NCI-H187 (cell line): ENCODE measurements at places on chromosomes 6 and 20.

DNA sequence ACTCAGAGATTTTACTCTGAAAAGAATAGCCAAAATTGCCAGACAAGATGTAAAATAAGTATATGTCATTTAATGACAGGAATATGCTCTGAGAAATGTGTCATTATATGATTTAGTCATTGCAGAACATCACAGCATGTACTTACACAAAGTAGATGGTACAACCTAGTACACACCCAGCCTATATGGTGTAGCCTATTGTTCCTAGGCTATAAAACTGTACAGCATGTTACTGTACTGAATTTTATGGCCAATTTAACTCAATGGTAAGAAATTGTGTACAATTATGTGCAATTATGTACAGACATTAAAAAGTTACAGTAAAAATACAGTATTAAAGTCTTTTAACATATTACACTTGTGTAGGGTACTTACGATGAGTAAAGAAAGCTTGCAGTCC, 311.9 kb upstream of the EPHA7 start:
- DNase-seq: no peak

DNA sequence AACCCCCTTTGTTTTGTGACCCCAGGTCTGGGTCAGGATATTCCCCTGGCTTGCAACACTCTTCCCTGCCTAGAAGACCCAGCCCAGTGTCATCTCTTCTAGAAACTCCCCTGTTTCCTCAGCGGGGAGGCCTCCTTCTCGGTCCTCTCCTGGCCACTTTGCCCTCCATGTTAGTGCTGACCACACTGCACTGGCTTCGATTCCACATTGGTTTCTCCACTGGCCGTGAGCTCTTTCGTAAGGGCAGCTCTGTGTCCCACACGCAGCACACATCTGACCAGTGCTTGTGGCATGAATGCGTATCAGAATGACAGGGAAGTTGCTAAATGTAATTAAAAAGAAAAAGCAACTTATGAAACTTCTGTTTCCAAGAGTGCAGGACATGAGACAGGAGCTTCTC, 49.4 kb upstream of the FNDC1 start:
- DNase-seq: no peak

GRCh38 chr20:57089699-57090144, 176.7 kb downstream of the BMP7 start:
- DNase-seq: peak; percentile 43

GRCh38 chr6:111306104-111306888, 176.7 kb downstream of the REV3L start:
- DNase-seq: no peak

GRCh38 chr6:162750776-162751175, 23.0 kb downstream of the PACRG start:
- no peak for DNase-seq

DNA sequence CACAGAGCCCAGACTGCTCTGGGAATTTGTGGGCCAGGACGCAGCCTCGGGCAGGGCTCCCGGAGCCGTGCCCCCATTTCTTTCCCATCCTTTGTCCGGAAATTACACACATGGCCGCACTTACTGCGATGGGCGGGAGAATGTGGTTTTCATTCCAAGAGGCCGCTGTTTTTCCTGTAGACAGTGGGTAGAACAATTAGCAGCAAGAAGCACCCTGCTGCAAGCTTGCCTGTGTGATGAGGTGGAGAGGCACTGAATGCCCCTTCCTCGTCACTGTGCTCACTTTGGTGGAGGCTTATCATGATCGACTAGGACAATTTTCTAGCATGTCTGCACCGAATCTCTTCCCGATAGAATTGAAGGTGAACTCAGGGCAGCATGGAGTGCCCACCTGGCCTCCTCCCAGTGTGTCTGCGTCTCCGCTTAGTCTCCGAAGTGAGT, 102.8 kb downstream of the DACT2 start:
- DNase-seq: no peak

DNA sequence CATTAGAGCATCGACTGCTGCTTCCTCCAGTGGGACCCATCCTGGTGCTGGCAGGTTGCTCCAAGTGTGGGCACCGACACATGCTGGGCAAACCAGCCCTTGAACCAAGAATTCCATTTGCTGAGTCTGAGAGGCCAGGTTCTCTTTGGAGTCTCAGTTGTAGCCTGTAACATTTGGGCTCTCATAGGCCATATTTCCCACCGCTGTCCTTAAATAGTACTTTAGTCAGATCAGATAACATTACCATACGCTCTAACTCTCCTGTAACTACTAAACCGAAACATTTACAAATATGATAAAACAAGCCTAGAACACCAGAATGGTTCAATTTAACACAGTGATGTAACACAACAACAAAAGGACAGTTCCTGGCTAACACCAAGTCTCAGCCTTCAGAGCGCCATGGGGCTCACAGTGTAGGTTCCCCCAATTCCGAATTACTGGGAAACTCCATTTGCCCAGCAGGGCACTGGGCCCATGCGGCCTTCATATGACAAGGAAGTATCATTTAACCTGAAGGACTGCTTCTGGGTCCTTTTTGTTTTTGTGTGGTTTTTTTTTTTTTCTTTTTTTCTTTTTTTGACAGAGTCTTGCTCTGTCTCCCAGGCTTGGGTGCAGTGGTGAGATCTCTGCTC, 28.4 kb upstream of the CD93 start:
- no peak for DNase-seq

GRCh38 chr6:157865249-157865648, 42.2 kb downstream of the SNX9 start:
- no peak for DNase-seq

DNA sequence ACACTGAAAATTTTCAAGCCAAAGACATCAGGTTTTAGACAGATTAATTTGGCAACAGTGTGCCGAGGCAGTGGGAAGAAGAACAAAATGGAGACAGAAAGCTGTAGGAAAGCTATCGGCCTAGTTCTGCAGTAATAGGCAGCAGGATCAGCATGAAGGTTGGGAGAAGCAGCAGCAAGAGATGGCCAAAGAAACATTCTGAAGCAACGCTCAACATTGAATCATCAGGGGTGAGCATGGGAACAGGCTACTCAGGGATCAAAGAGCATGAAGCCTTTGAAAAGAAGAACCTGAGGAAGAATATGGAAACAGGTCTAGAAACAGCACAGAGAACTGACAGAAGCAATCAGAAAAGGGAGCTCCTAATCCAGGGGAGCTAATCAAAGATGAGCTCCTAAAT, 7.1 kb upstream of the DST start:
- DNase-seq: no peak

DNA sequence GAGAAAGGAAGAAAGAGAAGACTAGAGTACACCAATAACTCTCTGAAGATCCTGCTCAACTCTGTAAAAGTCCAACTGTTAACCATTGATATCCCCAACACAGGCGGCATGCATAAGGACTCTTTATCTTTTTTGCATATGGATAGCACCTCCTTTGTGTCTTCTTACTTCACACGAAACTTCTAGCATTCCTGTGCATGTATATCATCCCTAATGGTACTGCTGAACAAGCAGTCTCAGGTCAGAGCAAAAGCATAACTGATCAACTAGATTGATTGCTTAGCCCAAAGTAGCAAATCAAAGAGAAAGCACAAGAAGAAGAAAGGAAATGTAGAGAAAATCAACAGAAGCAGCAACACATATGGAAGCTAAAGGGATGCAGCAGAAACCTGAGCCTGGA, 234.4 kb downstream of the SYNE1 start:
- DNase-seq: no peak

DNA sequence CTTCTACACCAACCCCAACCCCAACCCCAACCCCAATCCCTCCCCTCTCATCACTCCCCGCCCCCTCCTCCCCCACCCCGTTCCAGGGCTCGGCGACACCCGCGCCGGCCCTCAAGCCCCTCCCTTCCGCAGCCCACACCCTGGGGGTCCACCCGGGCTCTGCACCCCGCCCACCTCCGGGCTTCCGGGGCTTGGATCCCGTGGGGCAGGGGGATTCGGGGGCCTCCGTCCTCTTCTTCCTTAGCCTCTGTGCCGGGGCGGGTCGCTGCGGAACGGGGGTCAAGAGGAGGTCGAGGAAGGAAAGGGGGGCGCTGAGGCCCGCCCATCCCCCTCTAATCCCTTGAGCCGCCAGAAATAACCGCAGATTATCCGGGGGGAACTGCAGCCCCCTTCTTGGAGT, 690 bp downstream of the TULP1 start:
- DNase-seq: no peak

- no peak for DNase-seq
Observed at GRCh38 chr6:169078399-169079145, 175.1 kb downstream of the THBS2 start.

DNA sequence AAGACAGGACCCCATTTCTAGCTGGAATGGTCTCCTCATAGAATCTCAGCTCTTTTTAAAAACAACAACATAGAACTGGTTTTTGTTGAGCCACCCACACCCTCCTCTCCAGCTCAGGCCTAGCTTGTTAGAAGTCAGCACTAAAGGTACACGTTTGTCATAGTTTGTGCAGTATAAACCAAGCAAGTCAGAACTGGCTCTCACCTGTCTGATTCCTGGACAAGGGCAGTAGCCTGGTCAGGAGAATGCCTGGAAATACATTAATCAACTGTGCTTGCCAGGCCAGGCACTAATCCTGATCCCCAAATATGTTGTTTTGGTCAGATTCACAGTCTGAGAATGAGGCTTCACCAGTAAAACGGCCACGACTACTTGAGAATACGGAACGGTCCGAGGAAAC, 296.7 kb downstream of the ZFAND3 start:
- no peak for DNase-seq

DNA sequence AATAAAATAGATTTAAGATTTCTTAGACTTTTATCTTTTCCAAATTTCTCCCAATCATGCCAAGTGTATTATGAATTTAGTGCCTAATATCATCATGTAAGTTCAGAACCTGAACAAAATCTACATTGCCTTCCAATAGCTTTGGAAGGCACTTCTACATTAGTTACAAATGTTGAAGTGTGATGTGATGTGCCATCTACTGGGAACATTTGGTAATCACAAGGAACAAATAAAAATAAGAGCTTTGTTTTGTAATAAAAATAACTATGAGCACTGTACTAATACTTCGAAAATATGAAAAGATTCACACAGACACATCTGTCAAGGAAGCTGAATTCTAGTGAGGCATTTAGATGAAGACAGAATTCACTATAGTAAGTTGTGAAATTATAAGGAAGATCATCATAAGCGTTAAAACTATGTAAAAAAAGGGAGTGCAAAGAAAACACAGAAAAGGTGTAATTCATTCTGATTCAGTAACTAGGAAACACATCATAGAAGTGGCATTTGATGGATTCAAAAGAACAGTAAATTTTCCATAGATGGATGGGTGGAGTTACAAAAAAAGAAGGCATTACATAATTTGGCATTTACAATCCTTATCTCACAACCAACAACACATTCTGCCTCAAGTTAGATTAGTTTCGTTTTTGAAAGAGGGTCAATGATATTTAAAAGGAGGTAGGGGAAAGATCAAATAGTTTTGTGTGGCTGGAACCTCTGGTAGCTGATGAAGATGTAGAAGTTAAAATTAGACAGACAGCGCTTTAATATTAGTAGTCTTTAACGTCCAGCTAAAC, 161.0 kb downstream of the ASCC3 start:
- no peak for DNase-seq

- no peak for DNase-seq
Observed at GRCh38 chr6:7954477-7955200, 44.1 kb upstream of the TXNDC5 start.

DNA sequence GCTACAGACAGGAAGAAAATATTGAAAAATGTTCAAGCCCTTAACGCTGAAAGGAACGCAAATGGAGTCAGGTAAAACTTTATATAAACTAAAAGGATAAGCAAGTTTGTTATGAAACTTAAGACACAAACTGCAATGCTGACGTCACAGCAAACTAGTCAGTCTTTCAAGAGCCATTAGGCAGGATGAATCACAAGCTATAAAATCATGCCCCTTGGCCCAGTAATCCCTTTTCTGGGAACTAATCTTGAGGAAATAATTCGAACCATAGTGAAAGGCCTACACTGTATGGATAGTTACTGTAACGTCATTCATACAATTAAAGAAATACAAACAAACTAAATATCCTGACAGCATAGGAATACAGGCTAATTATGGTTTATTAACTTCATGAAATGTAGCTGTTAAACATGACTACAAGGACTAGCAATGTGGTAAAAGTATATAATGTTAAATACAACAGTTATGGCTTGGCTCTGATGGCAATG, 42.7 kb upstream of the HINT3 start:
- DNase-seq: no peak

GRCh38 chr6:164370773-164371172, 938.6 kb downstream of the C6orf118 start:
- no peak for DNase-seq

DNA sequence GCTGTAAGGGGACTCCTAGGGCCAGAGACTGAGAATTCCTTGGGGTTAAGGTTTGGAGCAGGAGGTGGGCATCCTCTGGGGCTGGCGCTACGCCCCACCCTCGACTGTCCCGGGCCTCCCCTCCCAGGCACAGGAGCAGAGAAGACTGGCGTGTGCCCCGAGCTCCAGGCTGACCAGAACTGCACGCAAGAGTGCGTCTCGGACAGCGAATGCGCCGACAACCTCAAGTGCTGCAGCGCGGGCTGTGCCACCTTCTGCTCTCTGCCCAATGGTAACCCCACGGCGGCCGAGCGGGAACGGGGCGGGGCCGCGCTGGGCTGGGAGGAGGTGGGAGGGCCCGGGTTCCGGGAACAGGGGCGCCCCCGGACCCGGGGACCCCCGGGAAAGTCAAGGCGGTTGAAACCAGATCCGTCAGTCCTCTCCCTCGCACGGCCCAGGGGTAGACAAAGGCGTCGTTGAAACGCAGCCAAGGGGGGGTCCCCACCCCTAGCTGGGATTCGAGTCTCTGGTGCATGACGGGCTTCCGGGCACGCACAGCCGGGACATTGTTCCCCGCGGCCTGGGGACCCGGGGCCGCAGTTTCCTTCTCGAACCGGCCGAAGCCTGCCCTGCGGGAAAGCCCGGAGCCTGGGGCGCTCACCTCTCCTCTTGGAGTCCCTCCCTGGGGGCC, 844 bp downstream of the WFDC2 start:
- DNase-seq: no peak

- DNase-seq: no peak
Observed at GRCh38 chr6:21595285-21596144, 2.0 kb downstream of the SOX4 start.

DNA sequence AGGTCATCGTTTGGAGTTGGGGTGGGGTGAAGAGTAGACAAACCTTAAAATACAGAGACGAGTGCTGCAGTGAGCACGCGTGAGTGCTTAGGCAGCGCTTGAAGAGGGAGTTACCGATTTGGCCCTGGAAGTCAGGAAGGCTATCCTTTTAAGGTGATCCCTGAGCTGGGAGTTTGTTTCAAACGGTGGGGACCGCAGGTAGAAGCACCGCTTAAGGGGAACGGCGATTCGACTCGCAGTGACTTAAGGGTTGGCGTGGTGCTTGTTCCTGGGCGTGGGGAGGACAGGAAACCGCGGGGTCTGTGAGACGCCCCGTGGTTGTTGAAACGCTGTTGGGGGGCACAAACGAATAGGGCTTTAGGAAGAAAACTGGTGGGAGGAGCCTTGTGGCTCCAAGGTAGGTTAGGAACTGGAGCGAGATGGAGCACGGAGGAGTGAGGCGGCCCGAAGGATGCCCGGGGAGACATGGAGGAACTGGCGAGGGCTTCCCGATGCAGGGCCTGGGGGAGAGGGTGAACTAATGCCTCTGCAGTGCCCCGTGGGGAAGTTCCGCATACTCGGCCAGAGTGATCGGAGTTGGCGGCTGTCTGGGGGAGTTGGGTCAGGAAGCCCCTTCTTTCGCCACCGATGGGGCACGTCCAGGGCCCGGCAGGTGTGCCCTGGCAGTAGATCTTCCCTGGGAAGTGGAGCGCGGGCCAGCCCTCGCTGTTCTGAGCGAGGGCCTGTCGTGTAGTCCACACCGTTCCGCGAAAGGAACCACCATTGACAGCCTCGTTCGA, 1.3 kb upstream of the CDYL start:
- DNase-seq: no peak

- no peak for DNase-seq
Observed at GRCh38 chr6:136235233-136235564, 14.9 kb downstream of the MTFR2 start.

GRCh38 chr6:152727507-152727906, 23.1 kb upstream of the VIP start:
- no peak for DNase-seq
